ENCODE measurements at places on chromosomes 2 and 18.

DNA sequence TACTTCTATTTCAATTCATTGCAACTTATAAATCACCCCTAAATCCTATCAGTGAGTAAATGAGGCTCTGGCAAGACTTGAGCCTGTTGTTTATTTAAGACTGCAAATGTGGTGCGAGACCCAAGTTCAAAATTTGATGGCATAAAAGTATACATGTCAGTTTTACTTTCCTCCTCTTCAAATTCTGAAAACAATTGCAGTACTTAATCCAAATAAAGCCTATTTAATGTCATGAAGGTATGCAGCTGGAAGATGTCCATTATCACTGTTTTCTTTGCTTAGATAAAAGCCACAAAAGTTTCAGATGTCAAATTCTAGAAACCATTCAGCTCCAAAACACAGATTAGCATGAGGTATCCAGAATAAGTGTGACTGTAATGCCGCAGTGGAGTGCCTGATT, 3.3 kb downstream of the APCDD1 start:
- DNase-seq: no peak

GRCh38 chr2:128195435-128195984, 104.5 kb downstream of the UGGT1 start:
- DNase-seq: no peak

- no peak for DNase-seq
Measured at GRCh38 chr2:236545814-236546480, 23.7 kb upstream of the ACKR3 start.

DNA sequence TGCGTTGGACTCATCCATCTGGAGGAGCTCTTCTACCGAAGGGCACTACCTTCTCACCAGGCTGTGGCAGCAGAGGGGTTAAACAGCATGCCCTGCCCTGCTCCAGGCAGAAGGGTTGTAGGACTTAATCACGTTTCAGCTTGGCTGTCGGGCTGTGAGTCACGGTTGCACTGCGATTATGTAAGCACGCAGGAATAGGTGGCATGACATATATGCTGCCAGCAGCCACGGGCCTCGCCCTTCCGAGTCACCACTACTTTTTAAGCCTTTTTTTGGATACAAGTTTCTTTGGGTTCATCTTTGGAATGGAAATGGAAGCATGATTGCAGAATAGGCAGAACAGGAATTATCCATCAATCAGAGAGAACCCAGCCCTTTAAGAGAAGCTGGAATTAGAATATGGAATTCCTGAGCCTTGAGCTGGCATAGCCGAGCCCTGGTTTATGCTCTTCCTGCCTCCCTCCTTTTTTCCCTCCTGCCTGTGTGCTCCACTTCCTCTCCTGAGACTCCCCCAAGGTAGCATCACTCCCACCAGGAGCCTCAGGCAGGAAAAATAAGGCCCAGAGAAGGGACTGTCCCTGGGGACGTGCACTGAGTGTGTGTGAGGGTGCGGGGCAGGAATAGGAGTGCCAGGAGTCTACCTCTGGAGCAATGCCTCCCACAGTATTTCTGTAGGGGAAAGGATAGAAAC, 86.8 kb downstream of the SEMA4F start:
- no peak for DNase-seq

- DNase-seq: no peak
Measured at GRCh38 chr2:38176619-38177021, 100.7 kb upstream of the CYP1B1 start.

DNA sequence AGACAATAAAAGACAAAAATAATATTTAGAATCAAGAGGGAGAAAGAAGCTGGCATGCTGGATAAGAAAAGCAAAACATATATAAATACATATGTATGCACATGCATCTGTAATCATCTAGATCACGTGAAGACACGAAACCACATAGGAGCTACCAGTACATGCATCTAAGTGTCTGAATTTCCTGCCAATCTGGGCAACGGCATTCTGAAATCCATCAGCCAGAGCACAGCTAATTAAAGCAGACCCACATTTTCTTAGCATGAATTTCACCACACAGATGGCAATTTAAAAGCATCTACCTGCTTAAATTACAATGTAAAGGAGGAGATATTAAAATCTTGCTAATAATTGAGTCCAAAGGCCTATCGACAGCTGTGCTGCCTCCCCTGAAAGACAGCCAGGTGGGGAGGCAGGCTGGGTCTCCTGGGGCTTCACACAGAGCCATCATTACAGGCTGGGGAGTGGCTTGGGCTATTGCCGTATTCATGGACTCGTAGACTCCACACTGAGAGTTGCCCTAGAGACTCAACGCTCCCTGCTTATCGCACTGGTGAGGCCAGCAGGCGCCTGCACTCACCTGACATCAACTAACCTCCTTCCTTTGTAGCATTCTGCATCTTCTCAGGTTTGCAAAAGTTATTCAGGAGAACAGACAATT, 272.5 kb upstream of the PXDN start:
- DNase-seq: no peak

DNA sequence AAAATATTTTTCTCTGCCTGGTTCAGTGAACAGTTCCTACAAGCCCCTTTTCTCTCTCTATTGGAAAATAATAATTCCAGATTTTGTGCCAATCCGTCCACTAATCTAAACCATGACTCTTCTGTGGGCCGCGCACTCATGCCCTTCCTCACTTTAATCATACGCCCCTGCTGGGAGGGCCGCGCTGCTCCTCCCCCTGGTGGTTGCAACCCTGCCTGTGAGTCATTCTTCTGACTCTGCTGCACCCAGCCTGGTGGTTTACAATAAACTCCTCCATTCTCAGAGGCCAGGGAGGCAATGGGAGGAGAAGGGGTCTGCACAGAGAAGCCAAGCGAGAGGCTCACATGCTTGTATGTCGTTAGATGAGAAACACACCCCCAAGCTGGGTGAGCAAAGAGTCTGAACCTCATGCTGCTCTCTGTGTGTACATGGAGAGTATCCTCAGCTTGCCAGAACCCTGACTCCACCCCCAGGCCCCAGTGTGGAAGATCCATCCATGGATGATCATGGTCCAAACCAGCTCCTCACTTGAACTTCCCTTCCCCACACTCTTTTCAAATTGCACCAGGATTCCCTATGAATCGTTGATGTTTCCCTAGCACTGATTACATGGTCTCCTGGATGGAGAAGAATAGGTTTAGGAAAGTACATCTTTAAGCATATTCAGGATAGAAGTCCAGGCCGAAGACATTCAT, 228.9 kb downstream of the ANKRD30B start:
- DNase-seq: no peak

- no peak for DNase-seq
Measured at GRCh38 chr18:8778386-8778785, 73.0 kb downstream of the MTCL1 start.

DNA sequence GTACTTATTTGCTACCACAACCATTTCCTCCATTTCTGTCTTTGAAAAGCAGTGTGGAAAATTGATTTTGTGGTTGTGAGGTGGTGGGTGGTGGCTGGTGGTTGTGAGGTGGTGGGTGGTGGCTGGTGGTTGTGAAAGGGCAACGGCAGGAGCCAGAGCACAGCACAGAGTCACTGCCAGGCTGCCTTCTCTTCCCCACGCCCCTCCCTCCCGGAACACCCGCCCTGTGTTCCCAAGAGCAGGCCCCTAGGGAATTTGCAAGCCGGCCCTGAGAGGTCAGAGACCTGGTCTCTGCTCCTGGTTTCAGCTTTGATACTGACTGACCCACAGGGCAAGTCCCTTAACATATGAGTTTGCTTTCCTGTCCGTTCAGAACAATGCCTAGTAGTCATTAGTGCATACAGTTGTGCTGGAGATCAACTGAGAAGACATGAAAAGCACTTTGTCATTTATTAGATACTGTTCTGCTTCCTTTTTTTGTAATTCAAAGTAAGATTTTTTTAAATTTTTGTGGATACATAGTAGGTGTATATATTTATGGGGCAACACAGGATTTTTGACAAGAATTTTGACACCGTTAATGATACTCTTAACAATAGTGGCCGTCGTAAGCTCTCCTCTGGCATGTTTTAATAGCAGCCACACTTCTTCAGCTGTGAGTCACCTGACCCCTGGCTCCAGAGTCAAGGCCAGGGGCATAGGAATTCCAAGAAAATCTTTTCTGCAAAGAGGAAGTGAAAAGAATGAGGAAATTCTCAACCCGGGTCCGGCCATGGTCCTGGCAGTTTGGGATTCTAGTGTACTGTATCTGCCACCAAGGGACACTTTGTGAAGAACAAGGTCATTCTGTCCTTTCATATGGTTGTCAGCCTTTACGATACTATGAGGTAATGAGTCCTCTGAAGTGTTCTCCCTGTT, 53.2 kb downstream of the ITGA6 start:
- DNase-seq: no peak

- no peak for DNase-seq
Measured at GRCh38 chr2:226795281-226796011, 4.2 kb downstream of the IRS1 start.

DNA sequence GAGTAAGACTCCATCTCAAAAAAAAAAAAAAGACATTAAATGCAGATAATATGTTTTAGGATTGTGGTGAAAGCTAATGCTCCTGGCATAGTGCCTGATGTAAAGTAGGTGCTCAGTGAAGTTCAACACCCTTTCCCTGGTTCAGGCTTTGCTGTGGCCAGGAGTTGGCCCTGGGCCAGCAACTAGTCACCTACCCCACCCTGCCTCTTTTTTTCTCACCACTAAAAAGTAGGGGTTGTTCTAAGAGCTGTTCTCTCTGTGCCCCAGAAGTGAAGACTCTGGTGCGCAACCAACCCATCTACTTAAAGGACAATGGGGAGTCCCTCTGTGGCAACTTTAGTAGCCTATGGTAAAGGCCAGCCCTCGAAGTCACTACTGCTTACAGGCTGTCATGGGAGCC, 75.9 kb downstream of the DNMT3A start:
- no peak for DNase-seq

DNA sequence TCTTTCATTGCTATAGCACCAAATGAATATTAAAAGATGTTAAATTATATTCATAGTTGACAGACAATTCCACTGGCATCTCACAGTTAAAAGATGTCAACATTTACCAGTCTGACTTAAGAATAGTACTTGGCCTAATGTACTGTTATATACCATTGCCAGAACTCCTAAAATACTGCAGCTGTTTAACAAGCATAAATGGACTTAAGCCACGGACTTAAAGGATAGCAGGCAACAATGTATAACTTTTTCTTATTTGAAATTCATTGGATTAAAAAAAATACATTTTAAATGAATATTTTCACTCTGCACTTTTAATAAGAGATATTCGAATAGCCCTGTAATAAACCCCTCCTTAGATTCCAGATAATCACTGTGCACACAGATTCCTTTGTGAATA, 3.8 kb downstream of the TCF4 start:
- no peak for DNase-seq

- DNase-seq: no peak
Measured at GRCh38 chr2:36376319-36376765, 20.8 kb downstream of the CRIM1 start.

DNA sequence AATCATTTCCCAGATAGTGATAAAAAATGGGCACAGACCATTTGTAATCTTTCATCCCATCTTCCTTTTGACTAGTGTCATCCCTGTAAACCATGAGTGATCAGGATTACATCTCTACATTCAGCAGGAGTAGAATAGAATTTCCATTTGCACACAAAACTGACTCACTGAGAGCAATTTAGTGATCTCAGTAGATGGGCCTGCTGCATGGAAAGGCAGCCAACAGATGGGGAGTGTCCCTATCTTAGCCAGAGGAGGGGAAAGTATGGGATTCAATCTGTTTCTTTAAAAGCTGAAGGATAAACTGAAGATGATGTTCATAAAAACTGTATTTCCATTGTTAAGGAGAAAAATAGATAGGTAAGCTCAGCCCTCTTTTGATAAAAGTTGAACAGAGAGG, 441.7 kb downstream of the ZNF521 start:
- no peak for DNase-seq

DNA sequence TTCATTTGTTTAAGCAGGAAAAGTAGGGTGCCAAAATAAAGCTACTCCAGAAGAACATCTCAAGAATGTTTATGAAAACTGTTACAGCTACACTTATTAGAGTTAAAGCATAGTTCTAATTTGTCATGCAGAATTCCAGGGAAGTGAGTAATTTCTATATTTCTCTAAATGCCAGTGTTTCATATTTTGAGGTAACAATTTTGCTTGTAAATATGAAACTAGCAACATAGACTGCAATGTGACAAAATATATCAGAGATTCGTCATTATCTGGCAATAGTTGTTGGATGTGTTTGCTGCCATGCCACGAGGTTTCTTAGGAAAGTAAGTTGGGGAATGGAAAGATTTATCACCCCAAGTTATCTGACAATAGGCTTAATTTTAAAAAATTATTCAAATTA, 424.1 kb upstream of the ZEB2 start:
- no peak for DNase-seq

GRCh38 chr18:39935598-39935997, 2019.4 kb upstream of the PIK3C3 start:
- no peak for DNase-seq

DNA sequence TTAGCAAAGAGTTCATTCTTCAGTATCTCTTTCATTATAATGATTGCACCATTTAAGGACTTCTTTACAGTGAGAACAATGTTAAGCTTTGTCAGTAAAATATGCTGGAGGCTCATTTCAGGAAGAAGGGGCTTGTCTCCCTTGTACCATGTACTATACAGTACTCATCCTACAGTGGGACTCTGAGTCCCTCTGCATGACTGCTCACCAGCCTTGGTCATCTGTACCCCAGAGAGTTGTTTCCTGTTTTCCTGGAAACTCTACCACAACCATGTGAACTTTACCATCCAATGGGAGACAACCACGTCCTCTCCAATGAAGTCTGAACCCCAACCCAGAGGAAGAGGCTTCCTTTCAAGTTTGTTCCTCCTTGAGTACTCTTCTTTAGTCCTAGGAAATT, 1171.1 kb upstream of the CRIM1 start:
- no peak for DNase-seq

DNA sequence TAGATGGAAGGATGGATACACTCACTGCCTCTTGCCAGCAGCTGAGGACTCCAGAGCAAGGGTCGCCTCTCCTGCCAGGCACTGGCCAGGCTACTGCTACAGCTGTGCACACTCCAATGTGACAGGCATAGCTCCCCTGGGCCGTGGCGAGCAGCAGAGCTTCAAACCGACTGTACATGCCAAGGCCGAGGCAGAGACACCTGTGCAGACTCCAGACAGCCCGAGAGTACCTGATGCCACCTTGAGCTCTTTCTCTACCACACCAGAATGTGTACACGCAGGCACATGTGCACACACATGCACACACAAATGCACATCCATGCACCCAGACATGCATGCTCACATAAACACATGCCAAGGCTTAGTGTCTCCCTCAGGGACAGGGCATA, 508.3 kb upstream of the MYT1L start:
- no peak for DNase-seq

GRCh38 chr2:73856214-73856613, 27.5 kb downstream of the STAMBP start:
- DNase-seq: no peak
